ENCODE measurements at places on chromosomes 7 and 10.

DNA sequence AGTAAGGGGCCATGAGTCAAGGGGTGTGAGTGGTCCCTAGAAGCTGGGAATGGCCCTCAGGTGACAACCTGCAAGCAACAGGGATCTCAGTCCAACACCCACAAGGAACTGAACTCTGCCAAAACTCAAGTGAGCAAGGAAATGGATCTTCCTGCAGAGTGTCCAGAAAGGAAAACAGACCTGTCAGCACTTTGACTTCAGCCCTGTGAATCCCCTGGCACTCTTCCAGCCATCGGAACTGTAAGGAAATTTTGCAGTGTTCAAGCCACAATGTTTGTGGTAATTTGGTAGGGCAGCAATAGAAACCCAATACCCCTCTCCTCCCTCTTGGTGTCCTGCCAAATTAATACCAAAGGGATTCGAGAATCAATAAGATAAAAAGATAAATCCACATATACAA is 6.9 kb downstream of the LYZL1 start:
- no peak for DNase-seq

DNA sequence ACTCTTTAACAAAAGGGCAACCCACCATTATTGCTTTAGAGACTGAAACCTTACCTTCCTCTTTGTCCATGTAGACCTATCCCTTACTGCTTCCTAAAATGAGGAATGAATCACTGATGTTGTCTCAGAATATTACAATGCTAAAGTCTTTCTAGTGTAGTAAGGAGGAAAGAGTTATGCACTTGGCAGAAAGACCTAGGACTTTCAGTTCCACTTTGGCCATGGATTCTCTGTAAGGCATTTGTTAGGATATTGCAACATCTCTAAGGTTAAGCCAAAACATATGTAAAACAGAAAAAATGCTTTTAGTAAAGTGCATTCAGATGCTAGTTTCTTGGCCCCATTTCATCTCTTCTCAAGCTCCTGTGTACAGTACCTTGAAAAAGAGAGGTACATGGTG is 230.9 kb downstream of the PARD3 start:
- no peak for DNase-seq

DNA sequence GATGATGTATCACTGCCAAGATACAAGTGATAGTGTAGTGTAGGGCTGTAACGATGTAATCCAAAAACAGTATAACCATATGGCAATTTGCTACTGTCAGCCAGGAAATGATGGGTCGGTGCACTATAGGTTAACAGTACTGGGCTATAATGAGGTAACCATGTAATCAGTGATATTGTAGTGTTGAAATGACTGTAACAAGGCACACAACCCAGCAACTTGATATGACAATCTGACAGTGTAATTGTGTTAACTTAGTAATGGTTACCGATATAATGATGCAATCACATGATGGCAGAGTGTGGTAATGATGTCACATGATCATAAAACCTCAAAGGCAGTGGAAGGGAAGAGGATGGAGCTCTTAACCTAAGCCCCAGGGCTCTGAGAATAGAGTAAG is 73.8 kb upstream of the SLF2 start:
- DNase-seq: no peak

DNA sequence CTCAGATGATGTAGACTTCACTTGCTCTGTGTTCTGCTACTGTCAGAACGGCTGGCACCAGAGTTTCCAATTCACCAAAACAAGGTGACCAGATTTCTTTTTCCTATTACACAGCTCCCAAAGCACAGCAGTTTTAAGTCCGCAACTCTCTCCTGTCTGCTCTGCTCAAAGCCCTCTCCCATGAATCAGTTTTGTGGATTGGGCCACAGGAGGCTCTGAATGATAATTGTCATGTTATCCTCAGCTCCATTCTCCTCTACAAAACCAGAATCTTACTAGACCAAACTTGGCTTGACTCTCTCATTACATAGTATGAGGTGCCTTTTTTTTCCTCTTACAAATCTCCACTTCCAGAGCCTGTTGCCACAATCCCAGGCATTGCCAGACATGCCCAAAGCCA is 223.5 kb downstream of the SNX13 start:
- DNase-seq: no peak

GRCh38 chr10:70928140-70928539 is 39.8 kb upstream of the PCBD1 start:
- no peak for DNase-seq

GRCh38 chr10:21500578-21500910 is 24.9 kb downstream of the SKIDA1 start:
- DNase-seq: no peak

DNA sequence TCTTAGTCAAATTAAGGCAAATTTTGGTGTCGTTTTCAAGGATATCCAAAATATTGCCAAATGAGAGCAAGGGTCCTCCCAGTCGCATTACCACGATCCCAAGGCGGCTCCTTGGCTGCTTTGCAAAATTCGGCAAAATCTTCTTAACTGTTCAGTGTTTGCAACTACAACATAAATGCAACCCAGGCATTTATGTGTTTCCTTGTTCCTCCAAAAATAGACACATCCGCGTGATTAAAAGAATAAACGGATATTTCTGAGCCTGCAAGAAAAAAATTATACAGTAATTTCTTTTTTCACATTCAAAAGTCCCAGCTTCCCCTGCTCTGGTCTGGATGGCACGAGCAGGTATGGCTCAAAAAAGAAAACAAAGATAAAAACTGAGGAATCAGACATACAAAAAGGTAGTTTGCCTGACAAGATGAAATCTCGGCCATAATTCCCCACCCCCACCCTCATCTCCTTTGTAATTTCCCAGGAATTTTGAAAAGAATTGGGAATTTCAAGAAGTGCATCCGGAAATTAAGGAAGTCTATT is 6.0 kb downstream of the SKIDA1 start:
- no peak for DNase-seq

DNA sequence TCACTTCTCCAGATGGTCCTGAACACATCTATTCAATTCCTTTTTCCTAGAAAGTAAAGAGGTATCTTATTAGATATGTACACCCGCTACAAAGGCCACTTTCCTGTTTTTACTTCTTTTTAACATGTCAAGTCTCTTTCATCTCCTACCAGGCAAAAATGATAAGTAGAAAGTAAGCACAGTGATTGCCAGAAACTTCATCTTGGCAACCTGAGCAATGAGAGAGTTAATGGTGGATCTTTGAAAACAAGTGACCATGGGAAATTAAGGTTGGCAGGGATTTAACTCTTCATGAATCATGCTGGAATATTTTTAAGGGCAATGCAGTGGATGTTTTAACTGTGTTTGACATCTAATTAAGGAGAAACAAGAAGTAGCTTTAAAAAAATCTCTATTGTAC is 2.7 kb downstream of the SEMA3A start:
- DNase-seq: no peak

DNA sequence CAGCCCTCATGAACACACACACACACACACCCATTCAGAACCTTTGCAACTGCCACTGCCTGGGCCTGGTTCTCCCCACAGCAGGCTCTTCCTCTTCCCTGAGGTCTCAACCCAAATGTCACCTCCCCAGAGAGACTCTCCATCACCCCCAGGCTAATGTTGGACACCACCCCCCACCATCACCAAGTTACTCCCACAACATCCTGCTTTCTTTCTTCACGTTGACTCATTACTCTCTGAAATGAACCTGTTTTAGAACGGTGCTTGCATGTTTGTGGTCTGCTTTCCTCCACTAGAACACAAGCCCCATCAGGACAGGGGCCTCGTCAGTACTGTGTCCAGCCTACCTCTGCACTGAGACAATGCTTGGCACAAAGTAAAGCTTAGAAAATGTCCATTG is 16.0 kb downstream of the AFAP1L2 start:
- DNase-seq: no peak

DNA sequence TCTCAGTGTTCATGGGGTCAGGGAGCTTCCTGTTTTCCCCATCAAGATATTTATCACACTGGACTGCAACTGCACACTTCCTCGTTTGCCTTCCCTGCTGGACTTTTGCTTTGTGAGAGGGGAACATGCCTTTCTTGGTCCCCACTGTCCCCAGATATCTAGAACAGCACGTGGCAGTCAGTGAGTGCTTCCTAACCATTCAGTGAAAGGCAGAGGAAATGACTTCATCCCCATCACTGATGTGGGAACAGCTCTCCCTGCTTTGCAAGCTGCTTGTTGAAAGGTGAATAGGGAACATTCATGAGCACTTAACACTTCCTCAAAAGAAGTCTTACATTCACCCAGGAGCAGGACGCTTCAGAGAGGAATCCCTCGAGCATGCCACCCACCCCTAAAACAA is 135.4 kb downstream of the MYOF start:
- no peak for DNase-seq

GRCh38 chr10:127906548-127907377 is at the start of gene PTPRE:
Gene PTPRE (plus strand): TSS chr10:127907103. CDS start chr10:128040882, 133,779 bp downstream.
- no peak for DNase-seq

DNA sequence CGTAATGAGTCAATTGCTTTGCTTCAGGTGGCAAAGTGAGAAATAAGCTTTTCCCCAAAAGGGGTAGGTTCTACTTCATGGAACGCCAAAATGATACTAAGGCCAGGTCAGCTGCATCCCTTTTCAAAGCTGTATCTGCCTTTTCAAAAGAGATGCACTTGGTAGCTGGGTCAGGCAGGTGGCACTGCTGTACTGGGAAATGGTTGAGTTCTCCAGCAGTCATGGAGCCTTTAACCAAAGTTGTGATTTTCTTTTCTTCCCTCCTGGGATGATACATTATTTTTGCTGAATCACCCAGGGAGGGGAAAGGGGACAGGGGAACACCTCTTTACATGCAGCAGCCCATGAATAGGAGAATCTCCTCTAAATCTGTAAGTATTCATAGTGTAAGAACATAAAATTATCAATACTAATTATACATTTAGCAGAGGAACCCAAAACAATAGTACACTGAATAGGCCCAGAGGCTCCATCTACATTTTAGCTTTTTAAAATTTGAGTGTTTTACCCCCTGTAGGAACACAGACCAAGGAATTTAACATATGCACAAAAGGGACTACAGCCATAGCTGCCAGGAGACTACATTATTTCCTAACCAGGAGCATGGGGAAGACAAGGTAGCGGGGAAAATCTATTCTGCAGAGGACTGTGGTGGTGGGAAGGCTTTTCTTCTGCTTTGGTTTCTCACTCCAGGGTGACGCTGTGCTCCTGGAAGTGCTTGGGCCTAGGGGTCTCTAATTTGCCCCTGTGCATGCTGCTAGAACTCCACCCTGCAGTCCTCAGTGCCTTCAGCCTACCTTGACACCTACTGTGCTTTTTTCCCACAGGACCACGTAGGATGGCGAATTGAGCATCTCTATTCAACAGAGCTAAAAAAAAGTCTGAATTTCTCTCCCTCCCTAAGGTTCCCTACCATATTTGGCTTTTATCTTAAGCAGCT is 6.4 kb upstream of the GPR22 start:
- no peak for DNase-seq

- DNase-seq: no peak
Observed at GRCh38 chr7:45982132-45982531, 61.1 kb upstream of the IGFBP3 start.

- DNase-seq: no peak
Observed at GRCh38 chr10:21516242-21517131, 9.0 kb downstream of the SKIDA1 start.

- no peak for DNase-seq
Observed at GRCh38 chr10:31145986-31146385, 114.3 kb upstream of the ZNF438 start.

GRCh38 chr10:18059826-18060559 is 80.2 kb upstream of the CACNB2 start:
- DNase-seq: no peak

- DNase-seq: no peak
Observed at GRCh38 chr10:27100813-27101347, 586 bp upstream of the ANKRD26 start.

DNA sequence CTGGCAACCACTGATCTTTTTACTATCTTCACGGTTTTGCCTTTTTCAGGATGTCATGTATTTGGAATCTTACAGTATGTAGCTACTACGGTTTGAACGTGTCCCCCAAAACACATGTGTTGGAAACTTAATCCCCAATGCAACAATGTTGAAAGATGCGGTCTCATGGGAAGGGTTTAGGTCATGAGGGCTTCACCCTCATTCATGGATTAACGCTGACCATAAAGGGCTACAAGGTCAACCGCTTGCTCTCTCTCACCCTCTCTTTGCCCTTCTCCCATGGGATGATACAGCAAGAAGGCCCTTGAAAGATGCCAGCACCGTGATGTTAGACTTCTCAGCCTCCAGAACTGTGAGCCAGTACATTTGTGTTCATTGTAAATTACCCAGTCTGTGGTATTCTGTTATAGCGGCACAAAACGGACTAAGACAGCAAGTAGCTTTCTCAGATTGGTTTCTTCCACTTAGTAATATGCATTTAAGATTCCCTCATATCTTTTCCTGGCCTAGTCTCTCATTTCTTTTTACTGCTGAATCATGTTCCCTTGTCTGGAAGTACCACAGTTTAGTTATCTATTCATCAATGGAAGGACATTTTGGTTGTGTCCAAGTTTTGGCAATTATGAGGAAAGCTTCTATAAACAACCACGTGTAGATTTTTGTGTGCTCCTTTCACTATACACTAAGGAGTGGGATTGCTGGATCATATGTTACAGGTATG is 3.0 kb upstream of the CRYGN start:
- no peak for DNase-seq

All from omental fat pad (tissue), 4 donors.